ENCODE measurements at places on chromosomes 5 and 9.

- DNase-seq = no peak
Observed at GRCh38 chr9:110028271-110028670, 179.7 kb downstream of the C9orf152 start.

DNA sequence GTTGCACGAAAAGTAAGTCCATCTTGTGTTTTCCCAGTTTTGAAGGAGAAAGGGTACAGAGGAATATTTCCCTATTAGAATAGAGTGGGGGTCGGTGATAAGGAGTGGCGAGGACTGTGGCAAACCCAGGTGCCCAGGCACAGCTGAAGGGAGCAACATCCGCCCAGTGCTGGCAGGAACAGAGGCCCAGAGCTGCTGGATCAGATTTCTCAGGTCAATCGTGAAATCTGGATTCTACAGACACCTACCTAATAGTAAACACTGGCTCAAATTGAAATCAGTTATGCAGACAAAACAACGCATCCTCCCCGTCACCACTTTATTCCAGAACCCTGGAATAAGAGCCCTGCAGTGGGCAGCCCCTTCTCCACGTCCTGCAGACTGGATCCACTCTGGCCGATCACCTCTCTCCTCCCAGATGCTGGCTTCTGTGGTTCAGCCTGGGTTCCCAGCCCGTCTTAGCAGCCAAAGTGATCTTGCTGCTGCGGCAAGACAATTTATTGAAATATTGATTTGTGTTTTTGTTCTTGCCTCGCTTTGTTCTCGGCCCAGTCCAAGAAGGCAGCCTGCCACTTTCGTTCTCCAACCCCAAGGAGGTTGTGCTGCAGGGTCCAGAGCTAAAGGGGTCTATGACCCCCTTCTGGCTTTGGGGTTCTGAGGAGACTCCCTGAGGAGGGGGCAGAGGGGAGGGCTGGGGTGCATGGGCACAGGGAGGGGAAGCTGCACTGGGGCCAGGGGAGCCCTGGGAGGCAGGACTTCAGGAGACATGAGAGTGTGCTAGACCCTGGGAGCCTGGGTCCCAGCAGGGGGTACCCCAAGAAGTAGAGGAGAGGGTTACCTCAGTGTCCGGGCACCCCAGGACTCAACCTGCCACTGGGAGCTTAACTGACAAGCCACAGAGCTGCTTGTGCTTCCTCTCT lies 103.3 kb downstream of the ZNF354C start:
- DNase-seq = no peak

GRCh38 chr5:153749960-153750359 lies 259.5 kb downstream of the GRIA1 start:
- peak; percentile 7 for DNase-seq

DNA sequence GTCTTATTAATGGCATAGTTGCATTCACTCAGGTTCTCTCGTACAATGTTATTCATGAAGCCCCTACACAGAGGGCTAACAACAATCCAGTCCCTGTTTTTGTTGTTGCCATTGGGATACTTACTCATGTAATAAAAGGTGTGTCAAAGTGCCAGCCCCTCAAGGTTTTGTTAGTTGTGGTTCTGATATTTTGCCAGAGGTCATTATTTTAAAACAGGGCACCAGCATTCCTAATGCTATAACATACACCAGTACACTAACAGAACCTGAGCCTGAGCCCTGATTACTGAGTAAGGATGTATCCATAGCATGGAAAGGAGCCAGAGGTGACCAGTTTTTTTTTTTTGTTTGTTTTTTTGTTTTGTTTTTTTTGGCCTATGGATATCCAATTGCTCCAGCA lies 50.2 kb downstream of the SMC2 start:
- peak; percentile 2 for DNase-seq

GRCh38 chr5:154627698-154628678 lies 127.2 kb upstream of the LARP1 start:
- peak; percentile 72 for DNase-seq

GRCh38 chr5:54049963-54050362 lies 260.4 kb downstream of the ARL15 start:
- DNase-seq = peak; percentile 68

- DNase-seq = no peak
Observed at GRCh38 chr9:132460240-132460639, 50.2 kb downstream of the CFAP77 start.

DNA sequence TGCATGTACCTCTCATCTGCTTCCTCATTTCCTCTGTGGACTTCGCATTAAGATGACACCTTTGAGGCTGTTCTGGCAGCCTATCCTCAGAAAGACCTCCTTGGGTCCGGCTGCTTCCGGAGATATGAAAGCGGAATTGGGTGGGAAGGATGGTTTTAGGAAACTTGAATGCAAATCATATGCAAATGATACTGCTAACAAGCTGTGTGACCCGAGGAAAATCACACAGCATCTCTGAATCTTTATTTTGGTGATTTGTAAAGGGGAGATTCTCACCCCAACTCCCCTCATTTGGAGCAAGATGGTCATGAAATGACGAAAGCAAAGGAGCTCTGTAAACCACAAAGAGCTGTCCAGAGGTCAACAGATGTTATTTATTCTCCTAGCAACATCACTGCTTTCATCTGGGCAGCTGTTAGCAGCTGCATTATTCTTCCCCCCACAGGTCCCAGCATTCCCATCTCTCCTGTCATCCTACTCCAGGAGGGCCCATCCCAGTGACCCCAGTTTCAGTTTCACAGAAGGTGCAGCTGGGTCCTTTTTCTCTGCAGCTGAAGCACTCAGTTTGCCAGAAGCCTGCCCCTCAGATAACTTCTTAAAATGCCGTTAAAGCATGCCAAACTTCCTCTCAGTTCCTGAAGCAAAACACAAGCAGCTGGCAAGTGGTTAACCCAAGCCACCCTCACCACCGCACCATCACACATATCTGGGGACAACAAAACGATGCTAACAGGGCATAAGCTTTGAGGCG lies 269.5 kb downstream of the SEC61B start:
- no peak for DNase-seq

DNA sequence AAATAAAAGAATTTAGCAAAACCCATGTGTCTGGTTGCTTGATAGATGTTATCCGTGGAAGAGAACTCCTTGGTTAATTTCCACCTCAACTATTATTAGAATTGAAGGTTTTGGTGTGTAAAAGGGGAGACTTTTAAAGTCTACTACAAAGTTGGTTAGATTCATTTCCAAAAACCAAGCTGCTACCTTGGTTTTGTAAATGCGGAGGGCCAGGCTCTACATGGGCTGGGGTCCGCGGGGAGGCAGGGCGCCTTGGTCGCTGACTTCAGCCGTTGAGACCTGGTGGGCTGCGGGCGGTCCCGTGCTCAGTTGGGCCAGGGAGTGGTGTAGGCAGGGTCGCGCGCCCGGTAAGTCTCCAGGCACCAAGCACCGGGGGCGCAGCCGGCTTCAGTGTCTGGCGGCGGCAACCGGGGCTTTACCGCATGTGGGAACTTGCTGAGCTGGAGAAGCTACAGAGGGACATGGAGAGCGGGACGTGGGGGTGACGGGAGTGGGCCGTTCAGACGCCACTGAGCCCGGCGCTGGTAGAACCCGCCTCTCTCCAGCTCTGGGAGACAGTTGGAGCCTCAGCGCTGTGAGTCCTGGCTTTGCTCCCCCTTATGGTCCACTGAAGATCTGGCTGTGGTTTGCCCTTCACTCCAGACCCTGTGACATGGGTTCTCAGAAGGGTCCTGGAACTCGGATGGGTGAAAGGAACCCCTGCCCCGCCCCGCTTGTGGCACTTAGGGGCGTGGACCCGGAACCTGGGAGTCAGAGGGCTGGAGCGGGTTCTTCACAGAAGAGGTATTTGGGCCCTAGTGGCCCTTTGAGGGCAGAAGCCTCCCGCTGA lies 11.8 kb downstream of the NR2F1 start:
- no peak for DNase-seq

DNA sequence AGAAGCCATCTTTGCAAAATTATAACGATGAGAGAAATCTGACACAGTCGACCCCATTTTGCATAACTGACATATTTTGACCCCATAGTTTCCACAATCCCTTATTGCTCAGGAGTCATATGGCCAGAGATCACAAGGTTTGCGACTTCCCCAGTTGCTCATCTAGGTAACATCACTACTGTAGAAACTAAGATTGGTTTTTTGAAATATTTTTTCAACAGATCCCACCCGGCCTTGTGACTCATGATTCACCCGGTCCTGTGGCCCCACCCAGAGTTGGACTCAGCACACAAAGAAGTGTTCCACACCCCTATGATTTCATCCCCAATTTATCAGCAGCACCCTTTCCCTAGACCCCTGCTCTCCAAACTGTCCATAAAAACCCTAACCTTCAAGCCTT lies 50.2 kb downstream of the TIMD4 start:
- DNase-seq = no peak

DNA sequence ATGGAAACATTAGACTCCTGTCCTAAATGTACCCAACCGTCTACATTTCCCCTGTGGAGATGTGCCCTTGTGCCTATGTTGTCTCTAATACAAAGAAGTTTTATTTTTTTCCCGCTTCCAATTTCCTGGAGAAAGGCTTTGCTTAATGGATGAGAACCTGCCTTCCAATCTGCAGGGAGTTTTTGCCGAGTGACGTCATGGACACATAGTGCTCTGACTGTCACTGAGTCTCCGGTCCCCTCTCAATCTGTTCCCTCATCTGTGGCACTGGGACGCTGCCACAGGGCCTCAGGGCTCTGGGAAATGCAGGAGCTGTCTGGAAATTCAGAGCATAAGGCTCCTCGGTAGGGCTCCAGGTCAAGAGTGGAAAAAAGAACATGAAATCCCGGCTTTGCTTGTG lies 144.8 kb downstream of the PDZD2 start:
- no peak for DNase-seq

GRCh38 chr9:14349146-14349446 lies 35.2 kb upstream of the NFIB start:
- DNase-seq = no peak

DNA sequence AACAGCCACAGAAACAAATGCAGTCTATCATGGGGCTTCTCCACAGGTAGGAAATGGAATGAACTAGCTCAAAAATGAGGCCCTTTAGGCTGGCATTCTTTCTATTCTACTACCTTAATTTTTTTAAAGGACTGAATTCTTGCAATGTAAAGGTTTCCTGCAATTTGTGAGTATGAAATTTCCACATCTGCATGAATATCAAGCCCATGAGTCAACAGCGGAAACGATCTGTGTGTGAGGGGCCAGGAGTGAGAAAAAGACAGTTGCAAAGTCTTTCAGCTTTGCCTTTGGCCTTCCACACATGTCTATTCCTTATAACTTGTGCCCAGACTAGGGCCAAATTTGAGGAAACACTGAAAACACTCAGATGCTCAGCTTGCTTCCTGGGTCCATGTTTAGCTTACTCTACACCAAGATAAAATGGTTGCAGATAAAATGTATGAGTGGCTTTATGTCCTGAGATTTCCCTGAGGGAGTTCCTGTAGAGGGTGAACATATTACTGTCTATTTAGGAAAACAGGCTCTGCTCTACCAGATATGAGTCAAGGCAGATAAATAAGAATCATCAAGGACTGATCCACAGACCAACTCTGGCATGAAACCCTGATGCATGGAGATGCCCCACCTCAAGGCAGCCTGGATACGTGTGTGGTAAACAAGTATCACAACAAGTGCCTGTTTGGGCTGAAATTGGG lies 46.5 kb downstream of the RETREG1 start:
- peak; percentile 70 for DNase-seq

DNA sequence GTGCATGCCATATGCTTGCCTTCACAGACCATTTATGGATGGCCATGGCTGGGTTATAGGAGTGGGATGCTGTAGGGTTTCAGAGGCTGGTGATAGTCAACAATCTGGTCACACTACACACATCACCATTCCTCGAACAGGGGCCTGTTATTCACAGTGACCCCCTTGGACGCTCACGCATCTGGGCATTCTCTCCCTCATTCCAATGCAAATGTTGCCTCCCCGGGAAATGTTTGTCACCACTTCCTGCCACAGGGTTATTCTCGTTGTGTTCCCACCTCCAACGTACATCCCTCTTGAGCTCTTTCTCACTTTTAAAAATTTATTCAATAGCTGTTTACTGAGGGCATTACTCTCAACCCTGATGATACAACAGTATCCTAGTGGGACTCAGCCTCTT lies 135.4 kb downstream of the SCAMP1 start:
- DNase-seq = no peak

GRCh38 chr5:168291342-168291963 lies at the start of gene WWC1:
TSS of gene WWC1 (plus strand) at chr5:168291645. CDS start at chr5:168292153, 508 bp downstream.
- DNase-seq = peak; percentile 62

DNA sequence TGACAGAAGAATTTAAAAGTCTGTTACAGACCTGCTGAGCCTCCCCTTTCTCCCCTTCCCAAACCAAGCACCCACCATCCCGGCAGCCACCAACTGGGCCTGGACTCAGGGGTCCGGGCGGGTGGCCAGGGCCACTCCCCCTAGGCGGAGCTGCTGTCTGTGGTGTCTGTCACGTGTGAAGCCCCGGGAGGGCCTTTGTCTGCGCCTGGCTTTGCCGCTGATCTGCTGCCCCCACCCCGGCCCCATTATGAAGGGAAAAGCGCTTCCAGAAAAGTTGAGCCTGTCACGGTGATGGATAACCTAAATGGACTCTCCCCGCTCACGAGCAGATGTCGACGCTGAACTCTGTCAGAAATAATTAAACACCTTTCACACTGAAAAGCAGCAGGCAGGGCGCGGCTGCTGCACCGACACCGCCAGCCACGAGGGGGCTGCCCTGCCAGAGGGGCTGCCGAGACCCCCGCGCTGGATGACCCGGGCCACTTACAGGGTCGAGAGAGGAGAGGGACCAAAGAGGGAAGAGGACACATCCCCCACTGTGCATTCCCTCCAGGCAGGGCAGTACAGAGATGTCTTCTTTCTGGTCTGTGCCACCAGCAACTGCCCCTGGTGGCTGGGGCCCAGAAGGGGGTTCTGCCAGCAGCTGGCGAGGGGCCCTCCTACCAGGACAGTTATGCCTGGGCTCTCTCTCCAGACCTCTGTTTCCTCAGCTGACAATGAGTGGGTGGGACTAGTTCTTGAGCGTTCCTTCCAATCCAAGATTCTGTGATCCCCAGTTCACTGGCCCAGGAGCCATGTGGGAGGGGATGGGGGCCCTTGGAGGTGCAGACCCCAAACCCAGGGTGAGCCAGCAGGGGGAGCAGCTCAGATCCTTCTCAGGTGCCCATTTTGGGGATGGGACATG lies 36.0 kb upstream of the BARHL1 start:
- peak; percentile 28 for DNase-seq

DNA sequence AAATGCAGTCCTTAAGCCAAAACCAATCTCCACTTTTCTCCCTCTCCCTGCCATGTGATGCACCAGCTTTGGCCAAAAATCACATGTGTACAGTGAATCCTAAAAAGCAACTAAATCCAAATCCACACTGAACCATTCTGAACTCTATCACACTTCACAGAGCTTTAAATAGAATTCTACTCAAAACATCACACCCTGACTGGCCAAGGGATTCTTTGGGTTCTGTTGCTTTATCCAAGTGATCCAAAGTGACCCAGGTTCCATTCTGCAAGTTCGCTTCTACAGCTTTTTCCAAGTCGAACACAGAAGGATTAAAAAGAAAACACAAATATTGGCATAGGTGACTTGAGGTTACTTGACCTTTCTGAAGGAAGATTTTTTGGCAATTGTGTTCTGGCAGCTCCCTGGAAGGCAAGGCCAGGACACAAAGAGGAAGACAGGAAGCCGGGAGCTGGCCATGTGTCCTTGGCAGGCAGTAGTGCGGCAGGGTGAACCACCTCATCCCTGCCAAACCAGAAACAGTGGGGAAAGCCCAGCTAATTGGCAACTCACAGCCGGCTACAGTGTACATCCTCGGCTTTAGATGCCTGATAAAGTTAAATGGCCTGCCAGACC lies 115.0 kb downstream of the NFIB start:
- peak; percentile 9 for DNase-seq

Data from EL (cell line).